Stimulated activated CD4-positive, alpha-beta T cell treated with anti-CD3 and anti-CD28 coated beads, Interleukin-12 subunit alpha, Interleukin-12 subunit beta, amount 100 ng/mL, for 4 hours (primary cell): ENCODE measurements at places on chromosomes 16 and 17.

- DNase-seq = no peak
Measured at GRCh38 chr17:46869975-46870803, 18.8 kb downstream of the WNT9B start.

DNA sequence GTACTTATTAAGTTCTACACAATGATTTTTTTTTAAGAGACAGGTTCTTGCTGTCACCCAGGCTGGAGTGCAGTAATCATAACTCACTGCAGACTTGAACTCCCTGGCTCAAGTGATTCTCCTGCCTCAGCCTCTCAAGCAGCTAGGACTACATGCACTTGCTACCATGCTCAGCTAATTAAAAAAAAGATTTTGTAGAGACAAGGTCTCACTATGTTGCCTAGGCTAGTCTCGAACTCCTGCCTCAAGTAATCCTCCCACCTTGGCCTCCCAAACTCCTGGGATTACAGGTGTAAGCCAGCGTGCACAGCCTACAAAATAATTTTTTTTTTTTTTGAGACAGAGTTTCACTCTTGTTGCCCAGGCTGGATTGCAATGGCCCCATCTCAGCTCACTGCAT is 22.2 kb downstream of the USP32 start:
- no peak for DNase-seq

GRCh38 chr17:81488276-81488860 is 24.2 kb downstream of the ACTG1 start:
- DNase-seq = no peak

- DNase-seq = no peak
Measured at GRCh38 chr17:79305768-79306423, 231.3 kb downstream of the ENGASE start.

GRCh38 chr16:11074131-11074530 is 129.8 kb downstream of the CLEC16A start:
- no peak for DNase-seq
